ENCODE measurements at places on chromosomes 16 and 17.

DNA sequence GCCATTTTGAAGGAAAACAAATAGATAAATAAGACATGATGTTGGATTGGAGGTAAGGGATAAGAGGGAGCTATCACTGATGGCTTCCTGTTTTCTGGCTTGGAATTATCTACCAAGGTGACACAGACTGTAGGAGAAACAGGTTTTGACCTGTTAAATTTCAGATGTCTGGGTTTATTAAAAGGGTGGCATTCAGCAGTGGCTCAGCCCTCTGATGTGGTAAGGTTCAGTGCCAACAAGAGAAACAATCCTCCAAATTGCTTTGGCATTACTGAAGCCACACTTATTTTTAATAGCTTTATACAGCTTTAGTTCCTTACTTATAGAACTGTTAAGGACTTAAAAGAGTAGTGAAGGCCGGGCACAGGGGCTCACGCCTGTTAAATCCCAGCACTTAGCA is 37.0 kb upstream of the AKAP1 start:
- DNase-seq: no peak

- DNase-seq: no peak
Measured at GRCh38 chr16:27767081-27767480, 217.1 kb downstream of the KATNIP start.

DNA sequence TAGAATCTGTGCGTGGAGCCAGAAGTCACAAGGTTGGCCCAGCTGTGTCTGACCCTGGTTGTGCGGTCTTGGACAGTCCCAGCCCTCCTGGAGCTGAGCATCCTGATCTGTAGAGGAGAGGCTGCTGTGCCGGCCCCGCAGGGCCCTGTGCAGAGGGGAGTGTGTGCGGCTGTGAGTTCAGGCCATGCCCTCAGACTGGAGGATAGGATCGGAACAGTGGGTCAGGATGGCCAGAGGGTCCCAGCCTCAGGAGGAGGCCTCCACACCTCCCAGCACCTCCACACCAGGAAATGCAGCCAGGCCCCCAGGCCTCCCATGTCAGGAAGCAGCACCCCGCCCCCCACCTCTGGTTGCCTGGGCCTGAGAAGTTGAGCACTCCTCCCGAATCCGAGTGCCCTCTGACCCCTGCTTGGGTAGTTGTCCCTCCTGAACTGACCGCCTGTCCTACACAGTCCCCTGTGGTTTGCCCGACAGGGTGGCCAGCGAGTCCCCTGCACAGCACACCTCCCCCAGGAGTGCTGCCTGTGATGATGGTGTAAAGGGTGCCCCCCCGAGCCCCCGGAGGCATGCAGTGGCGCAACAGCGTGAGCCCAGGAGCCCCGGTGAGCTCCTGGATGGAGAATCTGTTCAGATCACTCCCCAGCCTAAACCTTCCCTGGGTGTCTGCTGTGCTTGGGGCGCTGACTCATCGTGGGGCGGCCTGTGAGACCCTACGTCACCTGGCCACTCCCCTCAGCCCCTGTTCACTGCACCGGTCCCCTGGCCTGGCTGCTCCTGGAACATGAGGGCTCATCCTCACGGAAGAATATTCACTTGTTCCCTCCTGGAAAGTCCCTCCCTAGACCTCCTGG is 285.2 kb downstream of the SEC14L1 start:
- no peak for DNase-seq

DNA sequence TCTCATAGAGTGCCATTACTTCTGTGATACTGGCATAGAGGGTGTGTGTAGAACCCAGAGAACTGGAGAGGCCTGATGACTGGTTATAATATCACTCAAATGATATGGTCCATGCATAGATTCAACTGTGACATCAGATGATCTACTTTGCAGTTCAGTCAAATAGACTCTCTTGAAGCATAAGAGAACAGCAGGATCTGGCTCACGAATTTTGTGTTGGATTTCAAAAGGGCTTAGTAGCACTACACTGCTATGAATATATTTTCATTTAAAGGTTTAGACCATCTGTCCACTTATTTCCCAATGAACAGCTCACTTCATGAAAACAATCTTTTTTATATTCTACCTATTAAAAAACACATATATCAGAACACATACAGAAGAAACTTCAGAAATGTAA is 119.7 kb downstream of the KIF2B start:
- no peak for DNase-seq

DNA sequence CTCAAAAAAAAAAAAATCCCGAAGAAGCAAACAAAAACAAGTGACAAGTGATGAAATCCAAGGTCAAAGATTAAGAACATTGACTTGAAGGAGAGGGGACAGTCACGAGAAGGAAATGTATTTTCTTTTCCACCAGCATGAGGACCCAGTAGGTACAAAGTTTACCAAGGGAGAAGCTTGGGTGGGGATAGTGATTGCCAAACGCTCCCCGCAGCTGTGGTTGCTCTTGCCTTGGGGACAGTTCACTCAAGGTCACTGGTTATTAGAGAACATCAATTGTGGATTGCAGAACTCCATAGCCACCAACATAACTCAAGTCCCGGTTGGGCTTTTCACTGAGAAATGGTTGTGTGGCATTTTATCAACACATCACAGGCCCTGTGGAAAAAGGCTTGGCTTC is 27.0 kb downstream of the RSL1D1 start:
- DNase-seq: no peak

DNA sequence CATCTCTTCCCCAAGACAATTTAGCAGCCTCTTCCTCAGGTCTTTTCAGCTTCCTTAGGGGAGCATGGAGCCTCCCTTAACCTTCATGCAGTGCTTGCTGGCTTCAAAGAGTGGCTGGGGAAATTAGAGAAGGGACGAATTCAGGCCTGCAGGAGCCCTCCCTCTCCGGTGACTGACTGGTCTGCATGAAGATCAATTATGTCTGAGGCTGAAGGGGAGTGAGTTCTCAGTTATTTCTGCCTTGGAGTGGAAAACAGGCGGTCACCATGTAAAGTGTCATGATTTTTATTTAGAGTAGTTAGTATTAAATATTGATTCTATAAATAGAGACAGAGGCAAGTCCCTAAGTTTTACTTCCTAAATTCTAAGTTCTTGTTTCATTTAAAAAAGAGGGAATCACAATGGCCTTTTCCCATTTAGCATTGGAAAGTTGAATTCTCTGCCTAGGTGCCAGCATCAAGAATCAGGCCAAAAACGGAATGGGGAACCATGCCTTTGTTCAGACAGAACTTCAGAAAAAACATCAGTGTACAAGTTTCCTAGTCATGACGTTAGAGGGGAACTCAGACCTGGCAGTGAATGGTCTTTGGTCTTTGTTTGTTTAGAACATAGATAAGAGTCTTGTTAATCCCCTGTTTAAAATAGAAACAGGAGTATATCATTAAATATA is 4.4 kb downstream of the GABARAPL2 start:
- DNase-seq: no peak

GRCh38 chr16:70687671-70688245 is 1.9 kb upstream of the MTSS2 start:
- no peak for DNase-seq

DNA sequence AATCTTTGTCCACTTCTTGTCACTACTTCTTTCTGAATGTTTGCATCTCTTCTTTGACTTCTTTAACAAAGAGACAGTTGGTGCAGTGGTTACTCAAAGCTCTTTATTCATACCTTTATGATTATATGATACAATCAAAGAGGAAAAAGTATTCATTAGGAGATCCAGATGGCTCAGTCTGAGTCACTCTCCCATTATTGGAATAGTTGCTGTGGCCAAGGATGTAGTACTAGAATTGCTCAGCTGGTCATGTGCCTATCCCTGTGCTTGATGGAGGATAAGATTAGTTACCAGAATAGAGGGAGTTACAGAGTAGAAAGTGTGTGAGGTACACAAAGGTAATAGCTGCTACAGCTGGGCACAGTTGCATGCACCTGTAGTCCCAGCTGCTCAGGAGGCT is 18.3 kb downstream of the BCAS3 start:
- no peak for DNase-seq

GRCh38 chr16:54822492-54822891 is 108.2 kb upstream of the IRX5 start:
- DNase-seq: no peak

DNA sequence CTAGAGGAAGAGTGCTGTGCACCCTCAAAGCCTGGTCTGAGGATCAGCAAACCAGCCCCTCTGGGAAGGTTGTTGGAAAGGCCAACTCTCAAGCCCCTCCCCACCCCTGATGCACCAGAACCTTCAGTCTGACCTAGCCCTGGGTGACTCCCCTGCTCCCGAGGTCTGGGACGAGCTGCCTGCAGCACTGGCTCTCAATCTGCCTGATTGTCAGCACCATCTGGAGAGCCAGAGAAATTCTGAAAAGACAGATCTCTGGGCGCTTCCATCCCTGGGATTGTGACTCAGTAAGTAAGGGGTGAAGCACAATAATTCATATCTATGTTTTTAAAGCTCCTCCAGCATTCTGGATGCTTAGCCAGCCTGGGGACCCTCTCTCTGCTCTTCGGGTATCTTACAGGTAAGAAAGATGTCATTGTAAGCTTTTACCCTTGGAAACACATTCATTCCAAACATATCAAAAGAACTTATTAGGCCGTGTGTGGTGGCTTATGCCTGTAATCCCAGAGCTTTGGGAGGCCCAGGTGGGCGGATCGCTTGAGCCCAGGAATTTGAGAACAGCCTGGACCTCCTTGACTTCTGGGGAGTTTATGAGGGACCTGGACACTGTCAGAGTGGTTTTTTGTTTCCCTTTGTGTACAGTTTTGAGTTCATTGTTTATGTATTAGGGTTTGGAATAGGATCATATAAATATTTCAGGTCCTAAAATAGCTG is 147.5 kb downstream of the KCNJ12 start:
- DNase-seq: no peak

DNA sequence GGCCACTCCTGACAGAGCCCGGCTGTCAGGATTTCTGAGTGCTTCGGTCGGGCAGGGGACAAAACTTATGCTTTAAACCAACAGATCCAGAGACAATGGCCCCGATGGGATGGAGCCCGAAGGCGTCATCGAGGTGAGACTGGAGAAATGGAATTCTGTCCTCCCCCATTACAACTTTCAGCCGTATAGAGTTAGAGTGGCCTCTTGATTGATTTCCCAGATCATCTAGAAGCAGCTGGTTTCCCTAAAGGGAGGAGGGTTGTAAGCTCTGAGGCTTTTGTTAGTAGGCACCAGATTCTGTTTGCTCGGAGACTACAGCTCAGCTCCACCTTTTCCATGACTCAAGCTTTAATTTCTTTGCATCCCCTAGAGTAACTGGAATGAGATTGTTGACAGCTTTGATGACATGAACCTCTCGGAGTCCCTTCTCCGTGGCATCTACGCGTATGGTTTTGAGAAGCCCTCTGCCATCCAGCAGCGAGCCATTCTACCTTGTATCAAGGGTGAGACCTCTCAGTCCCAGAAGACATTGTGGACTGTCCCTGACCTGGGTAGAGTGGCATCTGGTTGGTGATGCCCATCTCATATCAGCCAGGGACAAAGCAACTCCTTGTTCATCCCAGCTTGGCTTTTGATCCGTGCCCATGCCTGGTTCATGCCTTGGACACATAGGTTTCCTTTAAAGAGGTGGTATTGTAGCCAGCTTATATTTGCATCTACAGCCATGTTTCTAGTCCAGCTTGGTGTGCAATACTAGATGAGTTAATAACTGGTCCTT is 5.1 kb upstream of the CD68 start:
- DNase-seq: no peak

- no peak for DNase-seq
Measured at GRCh38 chr17:77358801-77359200, 218.0 kb downstream of the SEC14L1 start.

GRCh38 chr17:55527540-55528118 is 16.4 kb upstream of the SMIM36 start:
- peak; percentile 26 for DNase-seq

GRCh38 chr17:79011451-79012147 is 2.0 kb upstream of the CANT1 start:
- DNase-seq: peak; percentile 62

GRCh38 chr17:37259030-37259735 is 116.6 kb upstream of the C17orf78 start:
- DNase-seq: no peak

GRCh38 chr17:61205931-61206330 is 193.7 kb upstream of the TBX2 start:
- no peak for DNase-seq

- DNase-seq: no peak
Measured at GRCh38 chr17:15456496-15456895, 10.9 kb downstream of the CDRT4 start.

Data from pulmonary artery endothelial cell (primary cell).